ENCODE measurements at places on chromosomes 1 and 21. TPM values are rescaled to one million over a fixed set of nuclear protein-coding genes. Genes with fewer than 3 reads are reported as not detected.

The ESRRG gene
- polyA plus RNA-seq = not detected

The GRIK1 gene
- polyA plus RNA-seq = not detected

The SH2D2A gene
- 0.43 TPM for polyA plus RNA-seq

The FCER1G gene
- not detected for polyA plus RNA-seq

The MCOLN2 gene
- polyA plus RNA-seq = 0.31 TPM

The LRRC3 gene
- 0.28 TPM for polyA plus RNA-seq

All from GM23248 (cell line).